Left ventricle myocardium superior (tissue), 1 donor: ENCODE measurements at places on chromosomes 2 and 18.

- peak; percentile 41 for DNase-seq
Observed at GRCh38 chr2:26735883-26736588, 28.0 kb upstream of the SLC35F6 start.

DNA sequence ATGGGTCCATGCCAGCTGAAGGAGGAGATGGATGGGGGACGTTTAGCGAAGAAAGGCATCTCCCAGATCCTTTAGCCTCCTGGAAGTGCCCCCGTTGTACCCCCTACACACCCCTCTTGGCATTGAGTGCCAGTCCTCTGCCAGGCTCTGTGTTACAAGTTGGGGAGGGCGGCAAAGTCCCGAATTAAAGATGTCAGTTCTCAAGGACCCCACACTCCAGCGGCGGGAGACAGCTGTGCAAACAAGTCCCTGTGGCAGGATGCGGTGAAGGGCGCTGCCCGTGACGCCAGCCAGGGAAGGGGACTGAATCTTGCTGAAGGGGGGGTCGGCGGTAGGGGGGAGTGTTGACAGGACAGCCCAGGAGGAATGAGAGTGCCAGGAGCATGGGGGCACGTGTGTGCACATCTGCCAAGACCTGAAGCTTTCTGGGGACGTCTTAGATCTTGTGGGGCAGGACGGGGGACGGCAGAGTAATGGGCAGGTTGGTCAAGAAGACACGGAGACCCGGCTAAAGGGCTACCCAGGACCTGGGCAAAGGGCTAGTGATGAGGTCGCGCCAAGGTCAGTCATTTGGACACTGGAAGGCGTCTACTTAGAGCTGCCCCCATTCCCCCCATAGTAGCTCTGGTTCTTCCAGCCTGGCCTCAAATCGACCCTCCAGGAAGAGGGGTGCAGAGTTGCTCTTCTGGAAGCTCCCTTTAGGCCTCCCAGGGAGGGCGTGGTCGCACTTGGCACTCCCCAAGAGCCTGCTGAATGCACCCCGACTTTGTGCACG is 2.8 kb upstream of the CTDSP1 start:
- DNase-seq = peak; percentile 87

DNA sequence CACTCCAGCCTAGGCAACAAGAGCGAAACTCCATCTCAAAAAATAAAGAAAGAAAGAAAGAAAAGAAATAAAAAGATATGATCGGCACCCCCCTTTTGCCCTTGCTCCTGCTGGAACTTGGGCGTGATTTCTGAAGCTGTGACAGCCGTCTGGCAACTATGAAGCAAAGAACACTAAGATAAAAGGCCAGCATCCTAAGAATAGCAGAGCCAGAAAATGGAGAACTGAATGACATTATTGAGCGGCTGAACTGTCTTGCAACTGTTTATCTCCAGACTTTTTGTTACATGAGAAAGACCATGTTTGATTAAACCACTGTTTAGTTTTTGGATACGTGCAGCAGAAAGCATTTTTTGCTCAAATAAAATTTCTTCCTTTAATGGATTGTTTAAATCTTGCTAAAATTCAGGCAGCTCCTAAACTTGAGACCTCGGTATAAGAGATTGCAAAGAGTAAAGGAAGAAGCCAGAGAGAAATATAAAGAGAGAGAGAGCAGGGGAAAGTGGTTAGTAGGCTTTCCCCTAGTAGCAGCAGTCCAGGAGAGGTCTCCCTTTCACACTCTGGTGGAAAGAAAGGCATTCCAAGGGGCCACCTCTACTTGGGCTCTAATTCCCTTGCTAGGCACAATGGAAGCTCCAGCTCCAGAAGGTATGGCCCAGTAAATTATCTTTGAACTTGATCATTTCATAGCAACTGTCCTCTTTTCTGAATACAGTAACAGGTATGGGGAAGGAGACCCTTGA is 8.2 kb upstream of the MBD2 start:
- DNase-seq = no peak

DNA sequence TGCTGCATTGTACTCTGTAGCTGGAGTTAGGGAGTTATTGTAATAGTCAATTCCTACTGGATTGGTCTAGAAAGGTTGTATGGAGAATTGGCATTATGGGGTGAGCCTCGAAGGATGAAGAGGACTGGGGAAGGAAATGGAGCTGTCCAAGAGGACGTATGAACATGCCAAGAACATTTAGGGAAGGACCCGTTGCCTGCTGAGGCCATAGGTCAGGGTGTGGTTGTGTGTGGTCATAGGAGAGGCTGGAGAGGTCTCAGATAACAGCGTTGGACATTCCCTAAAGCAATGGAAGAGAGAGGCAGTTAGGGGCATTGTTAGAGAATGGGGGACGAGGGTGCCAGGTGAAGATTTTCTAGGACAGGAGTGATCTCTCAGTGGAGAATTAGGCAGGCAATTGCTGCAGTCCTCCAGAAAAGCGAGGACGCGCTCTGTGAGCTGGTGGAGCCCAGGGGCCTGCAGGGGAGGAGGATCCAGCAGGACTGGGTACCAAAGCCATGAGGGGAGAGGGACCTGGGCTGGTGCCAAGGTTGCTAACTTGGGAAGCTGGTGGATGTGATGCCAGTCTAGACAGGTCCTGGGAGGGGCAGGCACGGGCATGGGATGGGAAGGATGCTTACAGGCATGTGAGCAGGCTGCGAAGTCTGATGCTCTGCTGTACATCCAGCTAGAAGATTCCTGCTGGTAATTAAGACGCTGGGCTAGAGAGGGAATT is 9.4 kb upstream of the PSD4 start:
- no peak for DNase-seq

- DNase-seq = no peak
Observed at GRCh38 chr18:36602620-36603019, 226.2 kb downstream of the TPGS2 start.

DNA sequence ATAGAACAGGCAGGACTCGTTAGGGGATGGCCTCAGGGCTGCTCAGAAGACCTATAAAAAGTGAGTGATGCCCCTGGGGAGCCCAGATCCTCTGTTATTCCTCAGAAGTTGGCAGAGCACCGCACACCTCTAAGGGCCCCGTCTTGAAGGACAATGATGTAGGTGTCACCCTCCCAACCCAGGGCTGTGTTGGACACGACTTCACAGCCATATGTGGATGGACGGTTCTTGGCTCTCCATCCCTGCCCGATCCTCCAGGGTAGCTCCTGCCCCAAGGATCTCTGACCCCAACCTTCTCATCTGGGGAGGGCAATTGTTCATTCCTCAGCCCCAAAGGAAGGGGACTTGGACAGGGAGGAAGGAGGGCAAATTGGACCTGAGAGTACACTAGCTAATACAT is 246.1 kb downstream of the DYSF start:
- DNase-seq = no peak

DNA sequence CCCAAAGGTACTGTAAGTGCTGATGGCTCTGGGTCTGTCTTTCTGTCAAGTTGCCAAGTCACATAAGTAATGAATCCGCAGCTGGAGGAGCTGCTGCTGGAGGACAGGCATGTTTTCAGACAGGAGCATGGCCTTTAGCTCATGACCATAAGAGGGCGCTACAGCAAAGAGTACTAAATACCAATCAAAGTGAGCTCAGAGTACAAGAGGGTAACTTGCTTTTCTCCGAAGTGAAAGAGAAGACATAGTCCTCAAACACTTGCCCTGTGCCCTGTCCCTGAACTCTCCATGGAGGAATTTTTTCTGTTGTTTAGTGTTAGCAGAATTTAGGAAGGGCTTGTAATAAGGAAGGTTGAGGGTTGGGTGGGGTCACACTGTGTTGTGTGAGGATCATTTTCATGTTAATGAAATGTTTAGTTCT is 58.0 kb upstream of the EML6 start:
- no peak for DNase-seq

DNA sequence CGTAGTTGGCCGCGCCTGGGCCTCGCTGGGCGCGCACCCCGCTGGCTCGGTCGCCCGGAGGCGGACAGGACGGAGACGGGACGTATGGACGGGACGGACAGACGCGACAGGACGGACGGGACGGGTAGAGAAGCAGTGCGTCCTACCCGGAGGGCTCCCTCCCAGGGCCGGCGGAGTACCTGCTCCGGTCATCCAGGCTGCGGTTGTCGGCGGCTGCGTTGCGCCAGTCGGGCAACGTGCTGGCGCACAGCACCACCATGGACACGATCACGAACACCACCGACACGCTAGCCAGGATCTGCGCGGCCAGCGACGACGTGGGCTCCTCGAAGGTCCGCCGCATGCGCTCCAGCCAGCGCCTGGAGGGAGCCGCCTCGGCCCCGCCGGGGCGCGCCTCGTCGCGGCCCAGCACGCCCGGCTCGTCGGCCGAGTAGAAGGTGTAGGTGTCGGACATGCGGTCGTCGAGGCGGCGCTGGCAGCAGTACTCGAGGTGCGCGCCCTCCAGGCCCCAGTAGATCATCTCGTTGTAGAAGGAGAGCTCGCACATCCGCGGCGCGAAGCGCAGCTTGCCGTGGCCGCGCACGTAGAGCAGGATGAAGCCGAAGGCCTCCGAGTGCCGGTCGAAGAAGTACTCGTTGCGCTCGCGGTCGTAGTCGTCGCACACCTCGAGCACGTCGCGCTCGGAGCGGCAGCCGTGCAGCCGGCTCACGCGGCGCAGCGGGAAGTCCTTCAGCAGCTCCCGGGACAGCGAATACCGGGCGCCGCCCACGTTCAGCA is 903 bp downstream of the KCNG3 start:
- no peak for DNase-seq

GRCh38 chr2:24632172-24632571 is 141.1 kb downstream of the NCOA1 start:
- DNase-seq = no peak

DNA sequence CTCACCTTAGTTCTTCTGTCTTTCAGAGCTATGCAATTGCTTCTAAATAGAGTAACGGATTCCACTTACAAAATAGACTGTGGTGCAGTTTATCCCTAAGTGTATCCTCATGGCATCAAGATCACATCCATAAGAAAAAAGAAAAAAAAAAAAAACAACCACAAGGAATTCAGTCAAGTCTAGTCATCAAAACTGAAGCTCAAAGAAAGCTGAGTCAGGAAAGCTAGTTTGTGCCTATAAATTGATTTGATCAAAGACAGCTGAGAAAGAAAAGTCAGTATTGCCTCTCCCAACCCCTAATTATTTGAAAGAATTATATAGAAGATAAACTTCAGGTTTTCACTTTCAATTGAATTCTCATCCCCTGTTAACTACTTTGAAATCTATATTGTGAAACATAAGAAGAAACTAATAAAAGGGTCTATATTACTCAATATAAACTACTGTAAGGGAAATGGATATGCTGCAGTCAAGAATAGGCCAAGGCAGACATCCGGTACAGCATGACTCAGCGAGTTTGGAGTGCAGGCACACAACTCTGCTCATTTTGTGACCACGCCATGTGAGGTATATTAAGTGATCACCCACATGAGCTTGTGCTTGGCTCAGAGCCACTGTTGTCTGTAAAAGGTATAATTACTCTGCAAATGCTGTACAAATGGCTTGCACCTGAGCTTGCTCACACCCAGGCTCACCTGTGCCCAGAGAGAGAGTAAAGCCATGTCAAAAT is 568.1 kb upstream of the CRIM1 start:
- DNase-seq = no peak

- no peak for DNase-seq
Observed at GRCh38 chr2:151098841-151099240, 162.8 kb downstream of the RBM43 start.

DNA sequence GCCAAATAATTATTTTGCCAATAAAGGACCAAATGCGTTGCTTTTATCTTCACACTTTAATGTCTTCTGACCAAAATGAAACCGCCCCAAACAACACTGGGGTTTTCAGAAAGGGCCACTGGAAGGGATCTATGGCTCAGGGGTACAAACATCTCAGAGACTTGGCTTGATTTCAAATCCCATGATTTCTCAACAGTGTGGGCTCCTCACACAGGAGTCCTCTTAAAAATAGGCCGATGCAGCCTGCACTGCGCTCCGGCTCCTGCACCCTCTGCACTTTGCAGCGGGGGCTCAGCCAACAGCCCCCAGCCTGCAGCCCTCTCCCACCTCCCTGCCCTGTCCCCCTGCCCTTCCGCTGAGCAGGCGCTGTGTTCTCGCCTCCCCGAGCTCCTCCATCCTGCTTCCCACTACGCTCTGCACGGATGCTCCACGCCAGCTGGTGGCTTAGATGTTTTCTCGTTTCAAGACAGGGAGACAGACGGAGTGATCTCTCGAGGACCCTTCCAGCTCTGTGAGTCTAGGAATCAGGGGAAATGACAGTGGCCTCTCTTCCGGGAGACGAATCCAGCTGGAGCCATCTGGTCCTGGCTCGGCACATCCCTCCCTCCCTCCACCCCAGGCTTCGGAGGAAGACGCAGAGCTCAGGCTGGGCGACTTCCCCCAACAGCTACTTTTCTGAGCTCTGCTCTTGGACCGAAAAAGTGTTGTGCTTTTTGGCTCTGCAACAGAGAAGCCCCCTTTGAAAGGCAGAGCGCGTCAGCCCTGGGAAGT is 71.4 kb downstream of the KCNF1 start:
- DNase-seq = peak; percentile 79

GRCh38 chr2:215567504-215567903 is 131.6 kb upstream of the FN1 start:
- no peak for DNase-seq

GRCh38 chr18:27636576-27637085 is 451.5 kb upstream of the CHST9 start:
- DNase-seq = no peak

- no peak for DNase-seq
Observed at GRCh38 chr2:9805435-9806297, 37.6 kb upstream of the TAF1B start.

- peak; percentile 95 for DNase-seq
Observed at GRCh38 chr2:71716697-71717624, 263.6 kb downstream of the DYSF start.

DNA sequence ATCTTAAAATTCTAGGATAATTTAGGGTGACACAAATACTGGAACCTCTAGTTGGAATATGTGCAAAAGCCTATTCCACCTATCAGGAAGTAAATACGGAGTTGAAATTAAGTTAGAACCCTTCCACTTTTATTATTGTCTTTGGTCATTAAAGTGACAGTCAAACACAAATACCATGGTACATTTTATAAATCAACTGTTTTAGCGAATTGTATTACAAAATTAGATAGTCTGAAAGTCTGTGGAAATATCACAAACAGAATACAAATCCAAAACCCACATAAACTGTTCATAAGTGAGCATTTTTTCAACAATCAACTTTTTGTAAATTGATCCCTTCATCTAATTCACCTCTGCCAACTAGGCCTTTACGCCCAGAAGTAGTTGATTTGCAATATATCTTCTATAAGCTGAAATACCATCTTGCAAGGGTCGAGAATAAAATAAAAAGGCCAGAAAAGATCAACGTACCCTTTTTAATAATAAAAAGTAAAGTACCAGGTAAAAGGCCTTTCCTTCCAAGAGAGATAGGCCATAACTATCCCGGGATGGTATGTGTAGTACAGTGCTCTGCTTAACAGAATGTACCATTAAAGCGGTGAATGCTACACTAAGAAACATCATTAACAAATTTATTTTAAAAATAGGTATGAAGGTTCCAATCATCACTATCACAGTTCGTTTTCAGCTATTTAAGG is 1.3 kb downstream of the USP34 start:
- no peak for DNase-seq
